ENCODE measurements at places on chromosomes 5 and 9.
A peak's percentile ranks its signal among the peaks of the same experiment; 100 is the strongest.

- no peak for DNase-seq
Measured at GRCh38 chr9:71403106-71403505, 281.7 kb upstream of the TRPM3 start.

DNA sequence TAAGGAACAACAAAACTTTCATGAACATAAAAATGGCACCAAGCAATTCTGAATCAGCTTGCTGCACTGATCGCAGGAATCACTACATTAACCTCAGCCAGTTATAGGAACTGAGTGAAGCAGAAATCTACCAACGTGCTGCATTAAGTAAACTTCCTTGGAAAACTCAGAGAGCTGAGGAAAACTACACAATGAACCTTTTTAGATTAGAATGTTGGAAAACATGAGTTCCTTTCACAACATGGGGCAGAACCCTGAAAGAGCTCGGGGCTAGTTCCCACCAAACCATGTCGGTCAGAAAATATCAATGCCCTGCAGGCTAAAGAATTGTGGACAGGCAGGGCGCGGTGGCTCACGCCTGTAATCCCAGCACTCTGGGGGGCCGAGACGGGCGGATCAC, 19.4 kb downstream of the ALDH7A1 start:
- no peak for DNase-seq

- DNase-seq: no peak
Measured at GRCh38 chr9:93422977-93423616, 28.4 kb upstream of the FAM120A start.

DNA sequence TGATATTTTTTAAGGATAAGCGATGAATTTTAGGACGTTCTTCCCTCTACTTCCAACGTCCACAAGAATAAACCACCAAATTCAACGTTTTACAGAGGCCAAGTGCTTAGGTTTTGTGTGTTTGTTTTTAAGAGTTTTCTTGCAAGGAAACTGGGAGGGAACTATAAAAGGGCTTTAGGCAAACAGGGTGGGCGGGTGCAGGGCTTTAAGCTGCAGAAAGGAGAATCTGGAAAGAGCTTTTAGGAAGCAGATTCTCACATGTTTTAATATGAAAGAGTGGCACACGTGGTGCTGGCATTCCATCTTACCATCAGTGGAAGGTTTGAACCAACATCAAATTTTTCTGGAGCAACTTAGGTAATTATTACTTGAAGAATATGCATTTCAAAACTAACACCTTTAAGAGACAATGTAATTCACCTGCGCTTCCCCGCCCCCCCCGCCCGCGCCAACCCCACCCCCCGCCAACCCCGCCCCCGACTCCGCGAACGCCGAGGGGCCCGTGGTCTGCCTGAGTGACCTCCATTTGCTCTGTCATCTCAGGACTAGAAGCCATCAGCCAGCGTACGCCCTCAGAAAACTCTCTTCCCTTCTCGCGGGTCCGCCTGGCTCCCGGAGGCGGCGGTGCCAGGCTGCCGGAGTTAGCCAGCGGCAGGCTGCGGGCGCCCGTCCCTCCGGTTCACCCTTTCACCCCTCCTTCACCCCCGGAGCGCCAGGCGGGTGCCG, 911 bp upstream of the PIK3R1 start:
- DNase-seq: peak; percentile 40

- DNase-seq: no peak
Measured at GRCh38 chr5:60163762-60164161, 270.2 kb upstream of the PDE4D start.

DNA sequence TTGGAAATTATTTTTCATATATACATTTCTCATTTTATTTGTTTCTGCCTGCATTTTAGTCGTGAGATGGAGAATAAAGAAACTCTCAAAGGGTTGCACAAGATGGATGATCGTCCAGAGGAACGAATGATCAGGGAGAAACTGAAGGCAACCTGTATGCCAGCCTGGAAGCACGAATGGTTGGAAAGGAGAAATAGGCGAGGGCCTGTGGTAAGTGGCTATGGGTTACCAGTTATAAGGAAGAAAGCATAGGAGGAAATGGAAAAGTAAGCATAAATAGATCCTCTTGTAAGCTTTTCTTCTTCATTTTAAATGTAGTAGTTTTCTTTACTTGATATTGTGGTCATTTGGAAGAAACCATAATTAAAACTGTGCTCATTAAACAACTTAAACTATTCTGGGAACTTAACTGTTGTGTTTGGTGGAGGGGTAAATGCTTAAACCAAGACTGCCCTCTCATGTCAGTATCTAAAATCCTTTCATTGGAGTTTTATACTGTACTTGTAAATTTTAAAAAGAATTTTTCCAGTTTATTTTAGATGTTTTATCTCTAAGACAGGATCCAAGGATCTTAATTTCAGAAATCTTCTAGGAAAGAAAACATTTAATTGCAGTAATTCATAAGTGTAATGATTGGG, 41.3 kb downstream of the MAP3K1 start:
- no peak for DNase-seq

DNA sequence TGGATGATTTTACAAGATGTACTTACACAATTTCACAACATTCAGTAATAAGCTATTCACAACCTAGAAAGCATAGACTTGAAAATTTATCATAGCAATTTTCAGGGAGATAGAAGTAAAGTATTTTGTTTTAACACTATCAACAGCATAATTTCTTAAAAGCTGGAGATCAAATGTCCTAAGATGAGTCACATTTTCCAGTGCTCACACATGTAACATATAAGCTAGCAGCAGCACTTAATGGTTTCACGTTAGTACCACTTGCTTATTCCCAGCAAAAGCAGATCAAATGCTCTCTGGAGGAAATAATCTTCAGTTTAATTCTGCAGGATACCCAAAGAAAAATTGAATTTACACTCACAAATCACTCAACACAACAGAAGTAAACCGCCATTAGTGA, 6.5 kb downstream of the OR13C8 start:
- no peak for DNase-seq

- no peak for DNase-seq
Measured at GRCh38 chr5:68265822-68266395, 50.4 kb downstream of the PIK3R1 start.

GRCh38 chr5:16981700-16982099, 45.6 kb upstream of the MYO10 start:
- DNase-seq: no peak

DNA sequence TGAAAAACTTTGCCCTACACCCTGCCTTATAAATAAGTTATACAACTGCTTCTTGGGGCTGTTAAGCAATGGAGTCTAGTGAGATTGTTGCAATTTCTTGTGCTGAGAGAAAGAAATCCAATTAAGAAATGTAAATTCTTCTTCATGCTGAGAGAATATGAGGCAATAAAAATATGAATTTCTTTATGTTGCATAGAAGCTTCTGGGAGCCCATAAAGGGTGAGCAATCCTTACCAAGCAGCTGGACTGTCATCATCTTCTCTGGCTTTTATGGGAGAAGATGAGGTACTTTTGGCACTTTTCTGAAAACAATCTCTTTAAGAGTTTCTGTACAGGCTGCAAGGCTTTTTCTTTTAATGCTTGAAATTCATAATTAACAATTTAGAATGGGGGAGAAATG, 204.3 kb downstream of the DMRTA1 start:
- no peak for DNase-seq

DNA sequence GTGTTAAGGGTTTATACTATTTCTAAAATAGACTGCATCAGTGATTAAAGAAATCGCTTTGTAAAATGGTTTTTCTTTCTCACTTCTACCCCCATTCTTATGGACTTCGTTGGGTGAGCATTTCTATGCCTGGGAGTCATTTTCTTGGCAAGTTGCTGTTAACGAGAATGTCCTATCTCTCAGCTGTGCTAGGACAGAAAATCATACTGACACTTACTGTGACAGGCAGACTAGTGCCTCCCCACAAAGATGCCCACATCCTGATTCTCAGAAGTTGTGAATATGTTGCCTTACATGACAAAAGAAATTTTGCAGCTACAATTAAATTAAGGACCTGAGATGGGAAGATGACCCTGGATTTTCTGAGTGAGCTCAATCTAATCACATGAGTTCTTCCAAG, 65.1 kb upstream of the NMUR2 start:
- no peak for DNase-seq

- DNase-seq: no peak
Measured at GRCh38 chr9:4796988-4797853, 4.5 kb downstream of the RCL1 start.

DNA sequence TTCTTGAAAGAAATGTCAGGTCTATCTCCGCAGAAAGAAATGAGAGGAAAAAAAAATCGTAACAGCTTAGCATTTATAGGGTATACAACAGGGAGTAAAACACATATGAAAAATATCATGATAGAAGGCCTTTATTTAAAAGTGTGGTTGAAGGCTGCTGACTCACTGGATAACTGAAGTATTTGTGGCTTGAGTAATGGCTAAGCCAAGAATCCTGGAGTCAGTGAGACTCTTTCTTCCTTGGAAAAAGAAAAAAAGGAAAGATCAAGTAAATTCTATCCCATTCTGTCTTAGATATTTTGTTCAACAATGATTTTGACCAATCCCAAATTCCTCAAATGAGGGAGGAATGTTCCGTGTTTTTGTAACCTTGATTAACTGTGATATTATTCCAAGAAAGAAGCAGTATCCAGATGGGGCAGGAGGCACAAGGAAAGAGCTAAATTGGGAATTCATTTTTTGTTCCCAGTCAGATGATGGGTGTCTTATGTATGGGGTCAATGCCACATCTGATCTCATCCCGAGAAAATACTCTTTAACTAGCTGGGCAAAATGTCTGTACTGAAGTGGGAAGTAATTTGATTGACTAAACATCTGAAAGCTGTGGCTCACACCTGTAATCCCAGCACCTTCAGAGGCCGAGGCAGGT, 64.3 kb upstream of the MYO10 start:
- DNase-seq: no peak

GRCh38 chr9:18874069-18874468, 158.9 kb downstream of the SAXO1 start:
- DNase-seq: no peak

- no peak for DNase-seq
Measured at GRCh38 chr5:151556806-151557205, 34.3 kb downstream of the FAT2 start.

DNA sequence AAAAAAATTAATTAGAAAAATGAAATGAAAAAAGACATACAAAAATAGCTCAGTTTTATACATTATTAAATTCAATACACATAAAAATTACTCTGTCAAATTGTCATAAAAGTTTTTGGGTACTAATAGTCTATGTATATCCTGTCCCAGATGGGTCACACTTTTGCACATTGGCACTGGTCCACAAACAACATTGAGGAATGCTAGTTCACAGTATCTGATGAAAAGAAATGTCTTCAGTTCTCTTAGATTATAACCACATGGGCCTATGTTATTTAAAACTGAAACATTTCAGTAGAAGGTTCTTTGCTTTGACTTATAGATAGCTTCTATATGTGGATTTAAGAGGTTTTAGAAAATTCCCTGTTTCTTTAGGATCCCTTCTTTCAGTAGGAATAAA, 39.8 kb downstream of the LNPEP start:
- no peak for DNase-seq

DNA sequence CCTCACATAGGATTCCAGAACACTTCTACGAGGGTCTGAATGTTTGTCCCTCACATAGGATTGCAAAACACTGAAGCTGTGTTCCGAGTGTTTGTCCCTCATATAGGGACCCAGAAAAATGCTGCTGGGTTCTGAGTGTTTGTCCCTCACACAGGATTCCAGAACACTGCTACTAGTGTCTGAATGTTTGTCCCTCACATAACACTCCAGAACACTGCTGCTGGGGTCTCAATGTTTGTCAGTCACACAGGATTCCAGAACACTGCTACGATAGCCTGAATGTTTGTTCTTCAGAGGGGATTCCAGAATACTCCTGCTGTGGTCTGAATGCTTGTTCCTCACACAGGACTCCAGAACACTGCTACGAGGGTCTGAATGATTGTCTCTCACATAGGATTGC, 218.7 kb downstream of the FOXD4L6 start:
- no peak for DNase-seq

DNA sequence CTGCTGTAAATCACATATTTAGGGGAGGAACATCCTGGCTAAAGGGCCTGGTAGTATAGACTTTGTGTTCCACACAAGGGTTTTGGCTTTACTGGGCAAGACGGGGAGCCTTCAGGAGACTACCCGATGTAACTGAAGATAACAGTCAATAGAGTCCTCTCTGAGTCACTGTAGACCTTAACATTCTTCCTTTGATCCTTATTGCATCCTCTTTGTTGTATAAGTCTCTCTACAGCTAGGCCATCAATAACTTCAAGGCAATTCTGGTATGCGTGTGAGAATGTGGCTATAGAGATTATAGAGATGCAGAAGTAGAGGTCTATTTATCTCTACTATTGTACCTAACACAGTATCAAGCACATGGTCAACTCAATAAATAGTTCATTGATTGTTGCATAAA, 67.3 kb upstream of the STK32A start:
- DNase-seq: no peak

DNA sequence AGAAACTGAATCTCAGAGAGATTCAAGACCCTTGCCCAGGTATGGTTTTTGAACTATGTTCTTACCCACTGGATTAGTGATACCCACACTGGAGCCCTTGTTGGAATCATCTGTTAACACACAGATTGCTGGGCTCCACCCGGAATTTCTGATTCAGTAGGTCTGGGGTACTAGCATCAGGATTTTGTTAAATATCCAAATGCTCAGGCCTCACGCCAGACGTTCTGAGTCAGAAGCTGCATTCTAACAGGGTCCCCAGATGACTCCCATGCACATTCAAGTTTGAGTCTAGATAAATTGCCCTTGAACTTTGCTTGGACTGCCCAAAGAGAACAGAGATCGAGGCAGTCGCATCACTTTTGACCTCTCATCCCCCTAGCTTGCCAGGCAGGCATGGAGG, 182.0 kb upstream of the WWC1 start:
- DNase-seq: no peak

GRCh38 chr5:168377525-168377924, 86.1 kb downstream of the WWC1 start:
- DNase-seq: no peak

- no peak for DNase-seq
Measured at GRCh38 chr9:77738932-77739331, 90.8 kb upstream of the GNA14 start.

- no peak for DNase-seq
Measured at GRCh38 chr5:167866797-167867196, 424.6 kb upstream of the WWC1 start.

DNA sequence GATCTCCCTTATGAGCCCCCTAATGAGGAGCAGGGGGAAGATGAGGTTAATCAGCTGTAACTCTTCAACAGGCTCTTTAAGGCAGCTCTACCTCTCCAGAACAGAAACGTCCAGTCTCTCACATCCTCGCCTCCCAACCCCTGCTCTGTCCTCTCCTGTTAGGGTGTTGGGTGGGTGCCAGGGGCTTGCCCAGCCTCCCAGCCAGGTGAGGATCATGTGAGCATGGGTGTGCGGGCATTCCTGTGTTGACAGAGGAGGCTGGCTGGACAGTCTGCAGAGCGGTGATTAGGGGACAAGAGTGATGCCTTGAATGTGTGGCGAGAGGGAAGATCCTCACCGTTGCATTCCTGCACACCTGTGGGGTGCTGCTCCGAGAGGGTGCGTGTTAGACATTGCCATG, 51.7 kb downstream of the CCDC180 start:
- DNase-seq: no peak

Data from hindlimb muscle (tissue), 1 donor.